Stimulated activated CD4-positive, alpha-beta T cell treated with anti-CD3 and anti-CD28 coated beads, Interleukin-1b, Interleukin-23, amount 100 ng/mL, for 1 hour (primary cell): ENCODE measurements at places on chromosomes 12 and 14.

DNA sequence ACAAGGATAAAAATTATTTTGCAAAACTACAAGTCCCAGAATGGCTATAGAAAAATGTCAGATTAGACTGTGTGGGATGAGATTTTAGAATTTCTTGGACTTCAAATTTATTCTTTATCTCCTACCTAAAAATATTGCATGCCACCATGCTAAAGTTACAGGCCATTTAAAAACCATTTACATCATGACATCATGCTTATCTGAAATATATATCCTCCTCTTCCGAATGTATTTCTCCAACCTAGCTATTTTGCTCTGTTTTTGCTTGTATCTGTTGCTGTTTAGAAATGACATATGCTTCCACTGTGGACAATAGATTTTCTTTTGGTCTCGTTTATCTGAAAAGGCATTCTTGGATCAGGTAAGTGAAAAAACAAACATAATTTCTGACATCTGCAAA lies 471.7 kb downstream of the LRFN5 start:
- DNase-seq, result no peak

- no peak for DNase-seq
These were observed 7.9 kb downstream of the METTL25 start for GRCh38 chr12:82366197-82366596.

DNA sequence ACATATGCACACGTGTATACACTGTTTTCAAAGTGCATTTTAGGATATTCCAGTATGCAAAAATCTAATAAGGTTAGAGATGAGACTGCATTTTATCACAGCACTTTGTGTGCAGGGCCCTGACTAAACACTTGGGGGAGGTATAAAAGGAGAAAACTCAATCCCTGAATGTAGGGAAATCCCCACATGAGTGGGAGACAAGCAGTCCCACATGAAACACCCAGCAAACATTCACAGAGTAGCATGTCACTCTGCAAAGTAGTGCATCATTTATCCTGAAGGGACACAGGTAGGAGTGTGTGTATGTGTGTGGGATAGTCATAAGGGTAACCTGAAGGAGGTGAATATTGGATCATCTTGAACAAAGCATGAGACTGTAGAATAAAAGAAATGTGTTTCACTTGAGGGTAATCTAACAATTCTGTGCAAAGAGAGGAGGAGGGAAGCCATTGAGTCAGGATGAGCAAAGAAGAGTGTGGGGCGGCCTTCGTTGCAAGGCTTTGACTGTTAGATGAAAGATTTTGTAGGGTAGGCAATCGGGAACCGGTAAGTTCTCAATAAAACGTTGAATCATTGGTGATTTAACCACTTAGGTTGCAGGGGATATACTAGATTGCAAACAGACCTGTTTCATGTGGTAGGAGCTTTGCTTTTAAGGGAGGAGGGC lies 2.9 kb downstream of the PRPF40B start:
- no peak for DNase-seq

DNA sequence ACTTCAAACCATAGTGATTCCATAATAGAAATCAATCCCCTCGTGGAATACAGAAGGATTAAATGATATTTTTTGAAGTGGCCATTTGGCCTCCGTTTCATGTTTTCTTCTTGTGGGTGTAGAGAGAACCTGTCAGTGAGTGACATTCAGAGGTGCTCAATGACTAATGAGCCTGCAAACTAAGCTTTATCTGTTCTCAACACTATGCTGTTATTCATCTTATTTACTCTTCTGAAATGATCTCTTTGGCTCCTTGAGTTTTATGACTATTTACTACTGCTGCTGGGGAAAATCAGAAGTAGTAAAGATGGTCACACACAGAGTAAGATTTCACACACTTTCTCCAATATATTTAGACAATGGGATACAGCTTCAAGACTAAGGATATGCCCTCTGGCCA lies 30.4 kb downstream of the ATP2B1 start:
- no peak for DNase-seq

GRCh38 chr14:50740856-50741255 lies 72.8 kb upstream of the SAV1 start:
- no peak for DNase-seq

DNA sequence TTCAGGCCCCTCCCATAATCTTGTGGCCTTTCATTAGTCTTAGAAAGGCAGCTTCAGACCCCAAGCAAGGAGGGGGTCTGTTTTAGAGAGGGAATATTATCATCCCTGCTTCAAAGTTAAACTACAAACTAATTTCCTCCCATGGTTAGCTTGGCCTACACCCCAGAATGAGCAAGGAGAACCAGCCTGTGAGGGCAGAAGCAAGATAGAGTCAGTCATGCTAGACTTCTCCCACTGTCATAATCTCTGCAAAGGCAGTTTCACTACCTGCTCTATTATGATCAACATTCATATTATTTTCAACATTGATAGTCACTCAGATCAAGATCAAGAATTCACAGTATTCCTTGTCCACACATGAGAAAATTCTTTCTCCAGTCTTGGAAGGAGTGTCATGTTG lies 105.1 kb downstream of the GXYLT1 start:
- no peak for DNase-seq

- DNase-seq, result no peak
These were observed 335.7 kb downstream of the FOXG1 start for GRCh38 chr14:29102266-29102665.

DNA sequence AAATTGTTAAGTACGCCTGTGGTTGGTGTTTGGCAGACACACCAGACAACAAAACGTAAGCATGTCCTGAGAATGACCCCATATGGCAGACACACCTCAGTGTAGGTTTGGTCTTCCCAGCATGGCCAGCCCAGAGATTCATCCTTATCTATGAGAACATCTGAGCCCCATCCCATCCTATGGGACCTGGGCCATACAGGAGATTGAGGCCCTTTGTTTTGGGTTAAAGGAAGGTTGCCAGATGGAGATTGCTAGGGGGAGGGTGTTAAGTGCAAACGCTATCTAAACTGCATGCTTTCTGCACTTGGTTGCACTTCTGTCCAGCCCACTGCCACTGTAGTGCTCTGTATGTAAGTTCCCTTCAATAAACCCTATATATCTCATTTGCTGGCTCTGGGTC lies 4.1 kb upstream of the PCNX4 start:
- no peak for DNase-seq

- DNase-seq, result no peak
These were observed 57.1 kb downstream of the KDM2B start for GRCh38 chr12:121523741-121524140.

DNA sequence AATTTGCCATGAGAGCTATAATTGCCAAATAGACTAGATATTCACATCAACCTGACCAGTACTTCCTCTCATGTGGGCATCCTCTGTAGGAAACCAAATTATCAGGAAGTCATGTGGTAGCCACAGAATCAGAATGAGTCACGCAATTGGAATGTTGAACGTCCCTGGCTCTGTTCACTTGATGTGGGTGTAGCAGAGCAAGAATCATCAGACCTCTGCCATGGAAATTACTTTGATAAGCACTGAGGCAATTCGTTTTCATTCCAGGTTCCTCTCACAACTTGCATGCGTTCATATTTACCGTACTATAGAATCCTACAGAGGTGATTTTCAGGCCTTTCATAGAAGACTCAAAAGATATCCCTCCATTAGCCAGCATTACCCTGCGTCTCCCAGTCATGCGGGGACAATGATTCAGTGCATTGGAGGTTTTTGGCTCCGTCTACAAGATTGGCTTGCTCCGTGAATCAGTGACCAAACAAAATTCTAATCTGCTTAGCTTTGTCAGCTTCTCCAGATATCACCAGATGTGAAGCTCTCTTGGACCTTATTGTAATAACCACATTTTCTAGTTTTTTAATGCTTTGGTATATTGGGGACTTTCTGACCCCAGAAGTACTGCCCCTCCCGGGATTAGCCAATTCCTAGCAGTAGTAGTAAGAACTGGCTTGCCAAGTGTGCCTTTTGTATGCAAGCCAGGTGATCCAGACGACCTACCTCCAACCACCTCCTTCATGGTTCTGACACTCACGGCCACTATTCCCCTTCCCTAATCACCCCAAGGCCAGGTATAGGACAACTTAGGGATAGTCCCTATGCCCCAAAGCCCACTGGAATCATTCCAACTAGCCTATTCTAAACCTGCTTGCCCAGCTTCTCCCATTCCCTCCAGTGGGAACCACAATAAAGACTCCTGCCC lies 133.4 kb downstream of the KICS2 start:
- DNase-seq, result no peak

- DNase-seq, result no peak
These were observed 18.3 kb upstream of the LYZ start for GRCh38 chr12:69329669-69330428.

DNA sequence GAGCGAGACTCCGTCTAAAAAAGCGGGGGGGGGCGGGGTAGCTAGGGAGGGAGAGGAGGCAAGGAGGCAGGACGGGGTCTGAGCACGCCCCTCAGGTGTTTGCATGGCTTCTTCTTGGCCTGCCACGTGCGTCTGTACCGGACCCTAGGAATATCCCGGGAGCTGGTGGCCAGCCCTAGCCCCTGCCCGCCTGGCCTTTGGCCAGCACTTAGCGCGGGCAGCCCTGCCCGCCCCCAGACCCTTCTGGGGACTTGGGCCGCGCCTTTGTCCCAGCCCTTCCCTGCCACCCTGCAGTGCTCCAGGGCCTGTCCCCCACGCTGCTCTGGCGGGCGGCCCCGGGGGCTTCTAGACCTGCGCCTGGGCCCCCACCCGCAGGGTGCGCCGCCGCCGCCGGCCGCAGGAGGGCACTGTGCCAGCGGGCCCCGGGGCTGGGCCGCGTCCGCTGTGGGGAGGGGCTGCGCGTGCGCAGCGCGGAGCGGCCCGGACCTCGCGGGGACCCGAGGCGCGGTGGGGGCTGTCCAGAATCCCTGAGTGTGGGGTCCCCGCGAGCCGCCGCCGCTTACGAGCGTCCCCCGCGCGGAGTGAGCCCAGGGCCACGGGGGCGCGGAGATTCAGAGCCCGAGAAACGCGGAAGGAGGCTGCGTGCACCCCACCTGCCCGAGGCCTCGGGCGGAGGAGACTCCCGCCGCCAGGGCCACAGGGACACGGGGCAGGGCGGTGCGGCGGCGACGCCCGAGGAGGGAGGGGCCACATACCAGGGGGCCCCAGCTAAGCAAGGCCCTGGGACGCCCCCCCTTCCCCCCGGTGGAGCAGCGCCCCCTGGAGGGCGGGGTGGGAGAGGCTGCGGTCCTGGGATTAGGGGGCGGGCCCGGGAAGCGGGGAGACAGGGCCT lies 21.0 kb downstream of the SLC25A29 start:
- peak; percentile 54 for DNase-seq

DNA sequence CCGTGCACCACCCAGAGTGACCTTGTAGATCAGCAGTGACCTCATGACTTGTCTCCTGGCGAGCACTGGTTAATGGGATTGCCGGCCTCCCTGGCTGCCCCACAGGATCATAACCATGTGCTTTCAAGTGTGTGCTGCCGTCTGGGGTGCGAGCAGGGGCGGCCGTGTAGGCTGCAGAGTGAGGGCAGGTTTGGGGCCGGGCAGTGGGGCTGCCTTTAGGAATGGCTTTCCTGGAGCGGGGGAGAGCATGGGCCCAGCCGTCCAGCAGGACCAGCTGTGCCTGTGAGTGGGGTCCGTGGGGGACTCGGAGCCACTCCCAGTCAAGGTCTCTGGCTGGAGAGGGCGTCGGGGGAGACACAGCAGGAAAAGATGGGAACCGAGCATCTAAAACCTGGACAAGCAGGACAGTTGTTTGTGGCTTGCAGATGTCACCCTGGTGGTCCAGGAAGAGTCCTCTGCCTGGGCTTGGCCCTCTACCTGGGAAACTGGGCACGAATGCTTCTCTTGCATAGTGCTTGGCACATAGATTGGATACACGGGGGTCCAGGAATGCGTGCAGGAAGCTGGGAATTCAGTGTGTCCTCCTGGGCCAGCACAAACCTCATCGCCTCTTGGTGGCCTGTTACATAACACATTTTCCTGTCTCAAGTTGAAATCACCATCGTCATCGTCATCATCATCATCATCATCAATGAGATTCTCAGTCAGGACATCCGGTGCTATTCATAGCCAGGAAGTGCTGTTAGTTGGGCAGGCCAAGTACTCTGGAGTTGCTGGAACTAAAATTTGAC lies 96.0 kb downstream of the ADGRD1 start:
- no peak for DNase-seq

- DNase-seq, result no peak
These were observed 6.8 kb upstream of the CCDC177 start for GRCh38 chr14:69581316-69581935.

GRCh38 chr14:58749066-58749669 lies 111.4 kb downstream of the DACT1 start:
- DNase-seq, result no peak

GRCh38 chr12:62192903-62193250 lies 67.3 kb upstream of the USP15 start:
- no peak for DNase-seq

DNA sequence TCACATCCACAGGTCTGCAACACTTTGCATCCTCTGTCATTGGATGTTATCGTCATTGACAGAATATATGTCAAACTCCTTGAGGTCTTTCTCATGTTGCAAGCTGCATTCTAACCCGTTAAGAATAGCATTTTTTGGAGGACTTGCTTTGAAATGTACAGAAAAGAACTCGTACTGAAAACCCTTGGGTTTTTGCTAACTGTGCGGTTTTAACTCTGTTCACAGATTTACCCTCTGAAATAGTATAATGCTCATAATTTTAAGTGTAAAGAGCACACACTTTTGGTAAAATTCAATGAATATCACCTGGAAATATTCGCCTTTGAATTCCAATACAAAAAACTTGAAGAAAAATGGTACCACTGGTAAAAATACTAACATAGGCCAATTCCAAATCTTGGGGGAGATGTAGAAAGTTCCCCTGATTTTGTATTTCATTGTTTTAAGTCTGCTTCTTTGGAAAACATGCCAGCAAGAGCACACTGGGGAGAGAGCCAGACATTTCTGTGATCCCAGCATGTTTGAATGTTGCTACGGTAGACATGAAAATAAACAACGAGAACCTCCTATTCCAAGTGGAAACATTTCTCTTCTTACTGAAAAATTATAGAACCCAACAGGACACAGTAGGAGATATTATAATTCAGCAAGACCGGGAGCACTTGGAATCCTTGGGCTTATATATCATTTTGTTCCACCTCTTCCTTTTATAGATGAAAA lies 446.0 kb downstream of the AEBP2 start:
- no peak for DNase-seq
